ENCODE measurements at places on chromosomes 2 and 18.

DNA sequence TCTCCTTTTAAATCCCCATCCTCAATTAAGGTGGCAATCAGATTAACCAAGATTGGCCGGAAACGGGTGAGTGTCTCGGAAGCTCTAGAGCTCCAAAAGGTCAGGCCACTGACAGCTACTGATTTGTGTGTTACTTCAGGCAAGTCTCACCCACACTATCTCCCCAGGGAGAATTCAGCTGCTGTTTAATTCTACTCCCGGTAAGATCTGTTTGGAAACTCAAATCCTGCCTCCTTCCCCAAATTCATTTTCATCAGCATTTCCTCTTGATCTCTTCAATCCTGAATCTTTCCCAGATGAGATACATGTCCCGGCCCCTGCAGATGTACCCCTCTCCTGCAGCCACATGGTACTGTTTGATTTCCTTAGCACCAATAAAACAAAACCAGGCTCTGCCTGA, 34.9 kb downstream of the EFR3B start:
- no peak for DNase-seq

- no peak for DNase-seq
Measured at GRCh38 chr18:23634692-23635091, 28.0 kb downstream of the ANKRD29 start.

DNA sequence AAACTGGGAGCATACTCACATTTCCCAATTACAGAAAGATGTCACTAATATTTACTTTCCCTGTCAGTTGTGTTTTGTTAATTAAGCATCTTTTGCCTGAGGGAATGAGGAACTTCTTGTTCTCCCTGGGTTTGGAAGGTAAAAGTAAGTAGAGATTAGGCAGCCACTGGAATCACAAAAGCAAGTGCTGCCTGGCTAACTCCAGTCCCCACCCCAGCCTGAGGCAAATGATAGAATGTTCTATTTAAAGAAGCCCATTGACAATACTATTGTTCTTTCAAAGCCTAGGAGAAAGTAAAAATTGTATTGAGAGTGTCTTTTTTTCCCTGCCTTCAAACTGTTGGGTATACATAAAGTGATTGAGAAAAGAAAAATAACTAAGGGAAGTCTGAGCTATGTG, 93.8 kb downstream of the MBD2 start:
- no peak for DNase-seq

GRCh38 chr18:27627927-27628326, 442.8 kb upstream of the CHST9 start:
- DNase-seq: no peak

DNA sequence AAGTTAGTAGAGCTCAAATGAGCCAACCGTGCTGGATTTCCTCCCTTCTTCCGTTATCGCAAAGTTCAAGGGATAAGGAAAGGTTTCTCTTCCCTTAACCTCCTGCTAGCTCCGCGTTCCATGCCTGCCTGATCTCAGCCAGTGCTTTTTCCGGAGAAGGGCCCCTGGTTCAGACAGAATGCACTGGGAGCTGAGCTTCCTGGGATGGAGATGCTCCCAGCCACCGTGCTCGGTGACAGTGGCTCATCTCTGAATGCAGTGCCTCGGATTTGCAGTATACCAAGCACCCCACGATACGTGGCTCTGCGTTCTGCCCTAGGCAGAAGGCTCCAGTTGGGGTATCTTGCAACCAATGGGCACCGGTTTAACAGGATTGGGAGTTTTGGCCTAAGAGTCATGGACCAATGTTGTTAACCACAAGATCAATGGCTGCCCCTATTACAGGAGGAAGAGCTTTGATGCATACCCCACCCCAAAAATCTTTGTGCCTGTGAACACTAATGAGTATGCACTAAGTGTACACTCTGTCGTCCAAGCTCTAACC, 876 bp downstream of the CNTNAP5 start:
- DNase-seq: no peak

DNA sequence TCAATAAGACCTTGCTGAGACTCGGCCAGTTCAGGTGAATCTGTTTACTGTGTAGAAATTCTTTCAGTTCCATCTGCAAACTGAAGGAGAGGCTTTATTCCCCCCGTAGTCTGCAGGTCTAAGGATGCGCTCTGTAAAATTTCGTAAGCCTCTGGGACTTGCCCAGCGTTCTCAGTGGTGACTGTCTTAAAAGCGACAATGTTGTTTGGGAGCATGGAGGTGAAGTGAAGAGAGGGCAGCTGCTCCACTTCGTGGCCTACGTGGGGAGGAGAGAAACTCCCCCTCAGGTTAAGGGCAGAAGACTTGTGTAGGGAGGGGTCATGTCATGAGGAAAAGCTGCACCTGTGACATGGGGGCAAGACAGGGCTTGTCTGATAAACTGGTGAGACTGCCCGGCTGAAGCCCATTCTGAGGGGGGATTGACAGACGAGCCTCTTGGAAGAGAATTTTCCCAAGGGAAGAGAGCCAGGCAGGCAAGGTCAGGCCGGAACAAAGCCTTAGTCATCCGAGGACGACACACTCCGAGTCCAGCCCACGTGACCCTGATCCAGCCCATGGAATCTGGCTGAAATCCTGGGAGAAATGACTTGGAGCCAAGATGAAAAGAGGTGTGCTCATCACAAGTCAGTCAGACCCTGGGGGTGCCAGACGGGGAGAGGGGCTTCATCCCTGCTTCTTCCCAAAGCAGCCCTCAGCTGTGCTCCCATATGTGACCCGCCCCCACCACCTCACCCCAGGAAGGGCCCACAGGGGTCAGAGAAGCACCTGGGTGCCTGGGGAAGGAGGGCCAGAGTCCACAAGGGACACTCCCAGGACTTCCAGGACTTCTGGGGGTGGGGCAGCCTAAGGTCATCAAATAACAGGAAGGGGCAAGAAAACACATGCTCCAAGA, 88.5 kb upstream of the SH3BP4 start:
- DNase-seq: no peak

DNA sequence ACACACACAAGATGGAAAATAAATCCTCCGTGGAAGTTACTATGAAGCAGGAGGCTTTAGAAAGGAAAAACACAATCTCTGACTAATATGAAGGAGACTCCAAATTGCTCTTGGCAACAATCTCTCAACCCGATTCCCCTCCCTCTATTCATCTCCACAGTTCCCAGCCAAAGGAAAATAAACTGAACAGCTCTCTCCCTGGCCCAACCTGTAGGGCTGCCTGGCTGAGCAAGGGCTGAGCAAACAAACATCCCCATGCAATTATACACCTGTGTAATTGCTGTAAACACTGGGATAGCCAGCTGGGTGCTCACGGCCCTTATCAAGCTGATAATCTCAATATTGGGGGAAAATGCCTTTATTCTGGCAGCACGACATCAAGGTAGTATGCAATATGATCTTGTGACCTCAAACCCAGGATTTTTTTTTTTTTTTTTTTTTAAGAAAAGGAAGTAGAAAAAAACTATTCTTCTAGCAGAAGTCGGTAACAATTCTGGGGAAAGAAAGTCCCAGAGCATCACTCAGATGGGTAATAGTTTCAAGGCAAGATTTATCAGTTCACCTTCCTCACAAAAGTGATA, 203.3 kb upstream of the SMAD2 start:
- DNase-seq: no peak

Measured in fibroblast of the conjunctiva (primary cell).